ENCODE measurements at places on chromosomes 2 and 18.

- DNase-seq, result no peak
Observed at GRCh38 chr2:7436096-7436906, 519.1 kb downstream of the RNF144A start.

GRCh38 chr2:116879650-116880160 lies 934.8 kb upstream of the DDX18 start:
- no peak for DNase-seq

DNA sequence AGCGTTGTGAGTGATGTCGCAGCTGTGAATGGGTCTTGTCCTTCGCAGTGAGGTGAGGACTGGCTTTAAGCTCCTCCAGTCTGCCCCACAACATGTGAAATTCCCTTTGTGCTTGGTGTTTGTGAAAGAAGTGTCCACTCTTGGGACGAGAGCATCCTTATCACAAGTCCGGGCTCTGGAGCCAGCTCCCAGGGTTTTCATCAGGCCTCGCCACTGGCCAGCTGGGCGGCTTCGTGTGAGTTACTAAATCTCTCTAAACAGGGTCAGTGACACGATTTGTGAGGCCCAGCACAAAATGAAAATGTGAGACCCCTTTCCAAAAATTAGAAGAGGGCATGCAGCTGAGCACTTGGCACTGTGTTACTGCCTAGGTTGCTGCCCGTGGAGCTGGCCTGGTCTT lies 115.9 kb downstream of the VAPA start:
- DNase-seq, result no peak

DNA sequence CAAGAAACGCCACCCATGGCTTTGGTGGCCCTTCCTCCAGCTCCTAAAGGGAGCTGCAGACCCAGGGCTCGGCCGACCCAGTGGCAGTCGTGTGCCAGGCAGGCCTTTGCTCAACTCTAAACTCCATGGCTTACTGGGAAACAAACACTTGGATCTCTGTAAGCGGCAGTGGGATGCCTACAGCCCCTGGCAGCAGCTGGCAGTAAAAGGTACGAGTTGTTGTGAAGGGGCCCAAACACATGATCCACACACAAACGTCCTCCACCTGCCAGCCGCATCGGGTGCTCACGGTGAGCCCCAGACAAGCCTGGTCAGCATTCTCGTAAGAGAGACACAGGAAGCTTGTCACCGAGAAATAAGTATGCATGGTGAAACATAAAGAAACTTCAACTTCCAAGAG lies 214.9 kb downstream of the MGAT5 start:
- no peak for DNase-seq

DNA sequence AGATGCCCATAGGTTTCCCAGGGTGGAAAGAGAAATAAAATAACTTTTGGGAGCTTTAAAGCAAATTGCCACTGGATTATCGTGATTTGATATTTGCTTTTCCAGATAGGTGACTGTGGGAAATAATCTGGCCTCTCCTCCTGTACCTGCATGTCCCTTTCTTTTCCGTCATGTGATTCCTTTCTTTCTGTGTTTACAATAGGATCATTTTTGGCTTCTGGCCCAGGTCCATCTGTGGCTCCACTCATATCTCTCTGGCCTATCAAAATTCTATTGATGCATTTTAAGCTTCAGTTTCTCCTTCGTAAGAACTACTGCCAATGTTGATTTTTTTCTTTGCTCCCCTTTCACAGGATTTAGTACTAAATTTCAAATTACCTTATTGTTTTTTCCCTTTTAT lies 153.6 kb downstream of the CCDC85A start:
- DNase-seq, result no peak

DNA sequence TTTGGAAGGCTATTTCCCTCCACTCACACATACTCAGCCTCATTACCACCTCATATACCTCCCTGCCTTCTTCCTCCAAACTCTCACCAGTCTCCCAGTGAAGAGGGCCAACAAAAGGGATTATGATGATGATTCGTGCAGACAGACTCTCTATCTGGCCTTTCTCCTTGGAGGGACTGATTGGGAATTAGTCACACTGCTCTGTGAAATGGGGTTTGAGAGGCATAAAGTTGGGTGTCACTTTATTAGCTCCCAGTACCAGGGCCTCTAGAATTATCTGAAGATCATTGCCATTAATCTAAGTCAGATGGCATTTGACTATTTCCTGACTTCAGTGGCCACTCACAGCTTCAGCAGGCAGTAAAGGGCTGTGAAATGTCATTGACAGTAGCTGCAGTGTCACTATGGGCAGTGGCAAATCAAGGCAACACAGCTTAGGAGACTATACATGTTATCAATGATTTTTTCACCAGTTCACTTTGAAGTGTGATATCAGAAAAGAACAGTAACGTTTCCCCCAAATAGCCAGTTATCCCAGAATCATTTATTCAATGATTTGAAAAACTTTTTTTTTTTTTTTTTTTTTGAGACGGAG lies 17.4 kb downstream of the CNRIP1 start:
- no peak for DNase-seq

DNA sequence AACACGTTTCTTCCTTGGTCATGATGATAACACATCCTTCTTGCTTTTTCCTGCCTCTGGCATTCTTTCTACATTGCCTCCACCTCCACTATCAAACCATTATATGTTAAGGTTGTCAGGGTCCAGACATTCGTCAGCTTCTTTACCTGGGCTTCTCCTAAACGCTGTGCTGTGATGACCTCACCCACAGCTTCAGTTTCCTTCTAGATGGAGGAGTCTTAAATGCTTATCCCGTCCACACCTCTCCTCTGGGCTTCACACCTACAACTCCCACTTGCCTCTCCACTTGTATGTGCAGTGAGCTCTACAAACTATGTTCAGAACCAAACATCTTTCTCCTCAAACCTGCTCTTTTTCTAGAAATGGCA lies 666 bp upstream of the STAT1 start:
- DNase-seq, result no peak

GRCh38 chr2:119256582-119256921 lies 32.9 kb downstream of the STEAP3 start:
- no peak for DNase-seq

DNA sequence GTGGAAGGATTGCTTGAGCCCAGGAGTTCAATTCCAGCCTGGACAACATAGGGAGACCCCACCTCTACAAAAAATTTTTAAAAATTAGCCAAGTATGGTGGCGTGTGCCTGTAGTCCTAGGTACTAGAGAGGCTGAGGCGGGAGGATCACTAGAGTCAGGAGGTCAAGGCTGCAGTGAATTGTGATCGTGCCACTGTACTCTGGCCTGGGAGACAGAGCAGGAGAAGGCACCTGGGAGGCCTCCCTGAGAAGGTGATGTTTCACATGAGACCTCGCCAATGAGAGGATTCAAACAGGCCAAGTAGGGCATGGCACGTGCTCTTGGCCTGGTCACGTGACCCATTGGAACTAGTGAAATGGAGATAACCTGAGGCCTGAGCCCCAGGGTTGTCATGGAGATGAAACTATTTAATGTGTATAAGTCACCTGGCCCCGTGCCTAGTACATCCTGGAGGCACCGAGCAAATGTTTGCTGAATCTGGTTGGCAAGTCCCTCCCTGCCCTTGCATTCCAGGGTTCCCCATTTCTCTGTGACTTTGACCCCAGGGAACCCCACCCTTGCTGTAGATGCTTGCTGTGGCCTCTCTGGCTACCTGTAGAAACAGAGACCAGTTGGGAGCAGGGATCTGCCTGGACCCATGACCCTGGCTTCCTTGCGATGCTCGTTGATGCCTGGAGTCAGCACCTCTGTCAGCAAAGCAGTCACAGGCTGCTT lies 26.1 kb upstream of the ROCK2 start:
- DNase-seq, result no peak

GRCh38 chr2:107361751-107362381 lies 464.8 kb upstream of the RGPD4 start:
- no peak for DNase-seq

GRCh38 chr18:59870623-59871130 lies 29.1 kb upstream of the PMAIP1 start:
- DNase-seq, result no peak

DNA sequence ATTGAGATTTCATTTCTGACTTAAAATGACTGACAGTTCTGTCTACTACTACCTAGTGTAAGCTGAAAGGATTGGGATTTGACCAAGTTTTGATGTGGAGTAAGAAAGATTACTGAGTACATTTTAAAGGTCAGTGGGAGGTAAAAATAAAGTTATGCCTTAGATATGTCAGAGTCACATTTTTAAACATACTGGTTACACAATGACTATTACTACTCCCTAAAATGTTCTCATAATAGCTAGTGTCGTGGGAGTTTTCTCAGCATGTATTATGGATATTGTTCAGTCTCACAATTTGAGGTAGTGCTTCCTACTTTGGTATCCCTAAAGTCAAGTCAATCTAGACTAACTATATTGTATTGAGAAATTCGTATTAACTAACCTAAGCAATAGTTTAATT lies 1092.5 kb downstream of the LRP1B start:
- no peak for DNase-seq

GRCh38 chr18:60113396-60113795 lies 213.6 kb downstream of the PMAIP1 start:
- DNase-seq, result no peak

- no peak for DNase-seq
Observed at GRCh38 chr18:50813353-50813752, 6.5 kb downstream of the MRO start.

- DNase-seq, result no peak
Observed at GRCh38 chr2:212337036-212337435, 201.6 kb downstream of the ERBB4 start.

DNA sequence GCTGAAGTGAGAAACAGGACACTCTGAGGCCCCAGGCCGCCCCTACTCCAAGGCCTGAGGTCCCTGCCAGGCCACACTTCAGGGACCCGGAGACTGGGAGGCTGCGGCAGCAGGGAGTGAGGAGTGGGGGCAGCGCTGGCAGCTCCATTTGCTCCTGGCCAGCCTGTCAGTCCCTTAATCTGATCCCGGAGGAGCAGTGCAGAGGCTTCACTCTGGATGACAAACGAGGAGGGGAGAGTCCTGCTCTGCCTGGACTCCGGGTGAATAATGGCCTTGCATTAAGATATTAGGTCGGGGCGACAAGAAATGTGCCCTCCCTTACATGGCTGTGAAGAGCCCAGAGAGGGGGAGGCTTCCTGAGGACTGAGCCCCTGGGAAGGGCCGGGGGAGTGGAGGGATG lies 14.3 kb upstream of the PRSS56 start:
- no peak for DNase-seq

DNA sequence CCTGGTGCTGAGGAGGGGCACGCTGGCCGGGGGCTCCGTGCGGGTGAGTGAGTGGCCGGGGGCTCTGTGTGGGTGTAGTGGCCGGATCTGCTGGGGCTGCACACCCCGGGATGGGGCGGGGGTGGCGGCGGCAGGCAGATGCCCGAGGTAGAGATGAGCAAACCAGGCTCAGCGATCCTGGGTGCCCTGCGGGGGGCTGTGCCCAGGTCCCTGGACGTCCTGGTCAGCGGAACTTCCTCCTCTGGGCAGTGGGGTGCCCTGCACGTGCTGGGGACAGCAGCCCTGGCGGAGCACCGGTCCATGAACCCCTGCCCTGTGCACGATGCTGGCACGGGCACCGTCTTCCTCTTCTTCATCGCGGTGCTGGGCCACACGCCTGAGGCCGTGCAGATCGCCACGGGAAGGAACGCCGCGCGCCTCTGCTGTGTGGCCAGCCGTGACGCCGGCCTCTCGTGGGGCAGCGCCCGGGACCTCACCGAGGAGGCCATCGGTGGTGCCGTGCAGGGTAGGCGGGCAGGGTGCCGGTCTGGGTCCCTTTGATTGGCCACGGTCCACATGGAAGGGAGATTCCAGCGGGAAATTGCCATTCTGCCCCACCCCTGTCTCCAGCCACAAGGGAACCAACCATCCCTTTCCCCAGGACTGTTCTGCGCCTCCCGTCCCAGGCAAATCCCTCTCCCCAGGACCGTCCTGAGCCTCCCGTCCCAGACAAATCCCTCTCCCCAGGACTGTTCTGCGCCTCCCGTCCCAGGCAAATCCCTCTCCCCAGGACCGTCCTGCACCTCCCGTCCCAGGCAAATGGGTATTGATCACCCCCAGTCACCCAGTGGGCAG lies 5.9 kb downstream of the NEU4 start:
- DNase-seq, result no peak

DNA sequence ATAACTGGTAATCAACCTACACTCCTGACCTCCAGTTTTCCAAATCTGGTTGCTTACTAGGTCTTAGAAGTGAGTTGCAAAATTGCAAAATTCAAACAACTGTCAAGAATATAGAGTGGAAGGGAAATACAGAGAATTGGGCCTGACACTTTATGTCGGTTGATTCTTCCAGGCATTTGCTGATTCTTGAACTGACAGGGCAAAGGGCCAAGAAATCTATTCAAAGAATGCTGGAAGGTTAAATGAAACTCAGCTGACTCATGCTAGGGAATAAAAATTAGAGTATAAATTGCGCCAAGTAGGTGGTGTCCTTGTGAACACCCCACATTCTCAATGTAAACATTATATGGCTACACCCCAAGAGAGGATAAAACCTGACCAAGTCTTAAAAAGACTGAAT lies 21.5 kb upstream of the ZSCAN30 start:
- no peak for DNase-seq

- no peak for DNase-seq
Observed at GRCh38 chr2:219521066-219521880, 7.0 kb downstream of the ASIC4 start.

GRCh38 chr2:68396093-68396492 lies 31.0 kb downstream of the PLEK start:
- no peak for DNase-seq

GRCh38 chr2:177402096-177402495 lies 9.5 kb downstream of the AGPS start:
- DNase-seq, result no peak

DNA sequence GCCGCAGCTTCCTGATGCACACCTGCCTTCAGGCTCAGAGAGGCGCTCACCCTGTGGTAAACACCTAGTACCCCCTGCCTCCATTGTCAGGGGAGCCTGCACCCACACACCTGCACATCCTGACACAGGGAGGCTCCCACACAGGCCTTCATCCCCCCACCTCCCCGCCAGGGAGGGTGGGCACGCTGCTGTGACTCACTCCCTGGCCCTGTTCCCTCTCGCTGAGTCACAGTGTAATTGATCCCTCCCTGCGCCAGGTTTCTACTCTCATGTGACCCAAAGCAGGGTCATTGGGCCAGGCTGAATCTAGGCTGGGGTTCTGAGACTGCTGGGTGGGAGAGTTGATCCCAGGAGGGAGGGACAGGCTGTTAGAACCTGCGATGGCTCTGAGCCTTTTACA lies 8.5 kb upstream of the CELF4 start:
- DNase-seq, result no peak

DNA sequence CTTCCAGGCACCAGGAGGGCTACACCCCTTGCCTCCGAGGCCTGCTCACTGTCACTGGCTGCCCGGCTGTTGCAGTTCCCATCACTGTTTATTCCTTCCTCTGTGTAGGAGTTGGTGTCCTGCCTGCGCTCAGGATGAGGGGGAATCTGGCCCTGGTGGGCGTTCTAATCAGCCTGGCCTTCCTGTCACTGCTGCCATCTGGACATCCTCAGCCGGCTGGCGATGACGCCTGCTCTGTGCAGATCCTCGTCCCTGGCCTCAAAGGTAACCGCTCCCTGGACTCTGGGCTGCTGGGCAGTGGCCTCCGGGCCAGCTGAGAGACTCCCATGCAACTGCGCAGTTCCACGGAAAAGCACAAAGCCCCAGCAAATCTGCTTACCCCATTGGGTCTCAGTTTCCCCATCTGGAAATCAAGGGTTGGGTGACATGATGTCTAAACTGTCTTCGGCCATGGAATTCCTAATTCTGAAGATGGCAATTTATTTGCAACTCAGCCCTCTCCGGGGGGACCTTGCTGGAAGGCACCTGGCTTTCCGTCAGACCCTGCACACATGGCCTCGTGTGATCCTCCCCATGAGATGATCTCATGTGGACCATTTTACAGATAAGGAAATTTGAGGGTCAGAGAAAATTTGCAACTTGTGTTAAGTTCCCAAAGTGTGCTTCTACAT lies 9.4 kb downstream of the COLEC11 start:
- no peak for DNase-seq

GRCh38 chr2:18132697-18133096 lies 254.2 kb downstream of the KCNS3 start:
- no peak for DNase-seq

Data from GM04504 (cell line).